ENCODE measurements at places on chromosomes 7 and 10.

DNA sequence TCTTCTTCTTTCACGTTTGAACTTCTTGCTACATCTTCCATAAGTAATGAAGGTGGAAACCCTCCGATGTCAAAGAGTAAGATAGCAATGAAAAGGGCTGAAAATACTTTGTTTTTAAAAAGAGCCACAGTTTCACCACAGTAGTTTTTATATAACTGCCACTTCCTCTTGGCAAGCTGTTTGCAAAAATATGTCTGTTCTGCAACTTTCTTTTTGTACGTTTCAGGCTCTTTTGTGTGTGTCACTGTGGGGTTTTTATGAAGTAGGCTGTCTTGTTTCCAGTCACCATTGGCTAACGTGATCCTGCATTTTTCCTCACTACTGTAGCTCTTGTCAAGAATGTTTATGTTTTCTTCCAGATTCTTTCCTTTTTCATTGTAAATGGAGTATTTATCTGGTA lies 55.6 kb downstream of the SLC16A9 start:
- DNase-seq, result no peak

DNA sequence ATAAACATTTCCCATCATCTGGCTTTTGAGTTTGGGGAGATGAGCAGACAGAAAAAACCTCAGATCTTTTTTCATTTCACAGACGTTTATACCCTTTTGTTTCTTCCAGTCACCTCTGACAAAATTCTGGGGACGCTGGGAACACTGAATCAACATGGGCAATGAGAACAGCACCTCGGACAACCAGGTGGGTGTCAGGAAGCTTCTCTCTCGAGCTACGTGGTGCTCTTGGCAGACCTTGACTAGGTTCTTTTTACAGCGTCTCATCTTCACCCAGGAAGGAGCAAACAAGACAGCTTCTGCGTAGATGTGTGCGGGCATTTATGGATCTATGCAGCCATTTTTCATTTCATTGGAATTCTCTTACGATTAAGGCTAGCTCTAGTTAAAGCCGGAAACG lies 32.9 kb downstream of the TACC2 start:
- no peak for DNase-seq

DNA sequence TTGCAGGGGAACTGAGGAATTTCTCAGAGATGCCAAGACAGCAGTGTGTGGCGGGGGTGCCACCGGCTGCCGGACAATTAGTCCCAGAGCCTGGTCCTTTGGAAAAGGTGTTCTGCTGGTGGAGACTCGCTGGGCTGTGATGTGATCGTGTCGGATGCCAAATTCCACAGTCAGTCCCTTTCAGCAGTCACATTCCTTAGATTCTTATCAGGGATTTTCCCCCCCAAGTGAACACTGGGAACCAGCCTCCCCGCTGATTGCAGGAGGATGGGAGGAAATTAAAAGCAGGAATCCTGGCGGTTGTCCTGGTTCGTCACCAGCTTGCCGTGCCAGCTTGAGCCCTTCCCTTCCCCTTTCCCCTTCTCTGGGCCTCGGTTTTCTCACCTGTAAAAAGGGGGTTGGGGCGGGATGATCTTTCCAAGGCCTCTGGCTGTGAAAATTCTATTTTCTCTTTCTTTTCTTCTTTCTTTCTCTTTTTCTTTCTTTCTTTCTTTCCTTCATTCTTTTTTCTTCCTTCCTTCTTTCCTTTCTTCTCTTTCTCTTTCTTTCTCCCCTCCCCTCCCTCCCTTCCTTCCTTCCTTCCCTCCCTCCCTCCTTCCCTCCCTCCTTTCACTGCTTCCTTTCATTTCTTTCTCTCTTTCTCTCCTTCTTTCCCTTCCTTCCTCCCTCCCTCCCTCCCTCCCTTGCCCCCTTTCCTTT lies 39.6 kb downstream of the COL26A1 start:
- DNase-seq, result no peak

GRCh38 chr7:85119934-85120333 lies 66.9 kb downstream of the SEMA3D start:
- no peak for DNase-seq

DNA sequence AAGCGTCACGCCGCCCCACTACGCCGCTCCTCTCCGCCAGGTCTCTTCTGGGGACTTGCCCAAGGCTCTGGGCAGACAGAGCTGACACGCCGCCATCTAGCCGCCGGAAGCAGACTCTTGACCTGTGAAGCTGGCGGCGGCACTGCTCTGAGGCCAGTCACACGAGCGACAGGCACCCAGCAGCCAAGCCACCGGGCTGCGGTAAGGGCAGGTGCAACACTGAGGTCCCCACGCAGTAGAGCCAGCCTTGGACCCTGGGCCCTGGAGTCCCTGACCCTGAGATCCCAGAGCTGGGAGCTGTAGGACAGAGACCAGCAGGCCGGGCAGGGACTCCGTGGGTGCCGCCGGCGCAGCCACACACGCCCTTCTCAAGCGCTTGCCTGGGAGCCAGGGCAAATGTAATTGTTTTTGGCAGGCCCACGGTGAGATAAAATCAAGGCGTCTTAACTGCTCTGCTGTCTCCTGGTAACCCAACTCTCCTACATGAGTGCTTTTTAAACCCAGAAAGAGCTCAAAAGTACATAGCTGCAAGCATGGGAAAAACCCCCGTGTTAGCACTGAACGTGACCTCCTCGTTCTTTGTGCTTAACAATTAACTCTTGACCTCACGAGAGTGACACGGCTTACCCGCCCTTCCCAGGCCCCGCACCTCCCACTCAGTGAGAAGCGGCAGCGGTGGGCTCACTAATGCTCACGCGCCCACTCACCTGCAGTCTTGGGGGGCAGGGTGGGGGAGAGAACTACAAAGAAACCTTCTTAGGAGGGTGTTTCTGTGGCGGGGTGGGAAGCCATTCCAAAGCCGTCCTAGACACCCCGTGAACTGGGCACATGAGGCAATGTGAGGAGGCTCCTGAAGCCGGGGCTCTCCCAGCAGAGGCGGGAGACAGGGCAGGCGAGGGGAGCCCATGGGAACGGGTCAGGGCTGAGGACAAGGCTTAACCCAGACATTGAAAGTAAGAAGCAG lies 8.5 kb downstream of the GPER1 start:
- no peak for DNase-seq

GRCh38 chr7:84297616-84298015 lies 103.0 kb upstream of the SEMA3A start:
- DNase-seq, result no peak

DNA sequence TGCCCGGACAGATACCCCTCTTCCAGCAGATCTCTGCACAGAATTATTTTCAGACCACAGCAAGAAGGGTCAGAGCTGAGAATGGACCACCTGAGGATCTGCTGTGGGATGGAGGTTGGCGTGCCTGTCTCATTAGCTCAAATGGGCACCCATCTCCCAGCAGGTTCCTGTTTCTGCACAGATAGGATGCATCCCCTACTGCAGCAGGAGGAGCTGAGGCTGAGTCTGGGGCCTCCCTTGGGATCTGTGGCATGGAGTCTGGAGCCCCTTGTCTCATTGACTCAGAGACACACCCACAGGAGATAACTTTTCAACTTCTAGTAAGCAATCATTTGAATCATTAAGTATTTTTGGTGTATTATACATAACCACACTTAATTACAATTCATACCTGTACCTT lies 212.7 kb downstream of the ADK start:
- no peak for DNase-seq

GRCh38 chr7:55132890-55133551 lies 114.2 kb downstream of the EGFR start:
- no peak for DNase-seq

- no peak for DNase-seq
Observed at GRCh38 chr10:491667-492424, 197.6 kb downstream of the DIP2C start.

DNA sequence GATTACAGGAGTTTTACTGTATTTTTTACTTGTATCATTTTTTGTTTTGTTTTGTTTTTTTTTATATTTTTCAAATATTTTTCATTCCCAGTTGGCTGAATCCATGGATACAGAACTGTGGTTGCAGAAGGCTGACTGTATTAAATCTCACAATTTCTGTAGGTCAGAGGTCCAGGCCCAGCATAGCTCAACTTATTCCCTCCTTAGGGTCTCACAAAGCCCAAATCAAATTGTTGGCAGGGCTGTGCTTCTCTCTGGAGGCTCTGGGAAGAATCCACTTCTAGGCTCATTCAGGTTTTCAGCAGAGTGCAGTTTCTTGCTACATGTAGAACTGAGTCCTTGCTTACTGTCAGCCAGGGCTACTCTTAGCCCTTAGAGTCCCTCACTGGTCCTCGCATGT lies 22.6 kb downstream of the TSPAN14 start:
- DNase-seq, result no peak

DNA sequence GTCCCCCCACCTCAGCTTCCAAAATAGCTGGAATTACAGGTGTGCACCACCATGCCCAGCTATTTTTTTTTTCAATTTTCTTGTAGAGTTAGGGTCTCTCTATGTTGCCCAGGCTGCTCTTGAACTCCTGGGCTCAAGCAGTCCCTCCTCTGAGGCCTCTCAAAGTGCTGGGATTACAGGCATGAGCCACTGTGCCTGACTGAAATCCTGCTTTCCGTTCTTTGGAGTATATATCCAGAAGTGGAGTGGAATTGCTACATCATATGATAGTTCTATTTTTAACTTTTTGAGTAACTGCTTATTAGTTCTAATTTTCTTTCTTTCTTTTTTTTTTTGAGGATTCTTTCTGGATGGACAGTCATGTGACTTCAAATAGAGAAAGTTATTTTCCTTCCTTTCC lies 62.9 kb upstream of the ZMIZ2 start:
- no peak for DNase-seq

- DNase-seq, result peak; percentile 86
Observed at GRCh38 chr7:105816954-105817615, 59.3 kb downstream of the ATXN7L1 start.

GRCh38 chr10:98039690-98040381 lies 9.4 kb upstream of the CRTAC1 start:
- DNase-seq, result no peak

GRCh38 chr7:158325530-158326381 lies 261.9 kb downstream of the PTPRN2 start:
- DNase-seq, result peak; percentile 14

- DNase-seq, result peak; percentile 18
Observed at GRCh38 chr7:131604841-131605279, 48.4 kb upstream of the PODXL start.

DNA sequence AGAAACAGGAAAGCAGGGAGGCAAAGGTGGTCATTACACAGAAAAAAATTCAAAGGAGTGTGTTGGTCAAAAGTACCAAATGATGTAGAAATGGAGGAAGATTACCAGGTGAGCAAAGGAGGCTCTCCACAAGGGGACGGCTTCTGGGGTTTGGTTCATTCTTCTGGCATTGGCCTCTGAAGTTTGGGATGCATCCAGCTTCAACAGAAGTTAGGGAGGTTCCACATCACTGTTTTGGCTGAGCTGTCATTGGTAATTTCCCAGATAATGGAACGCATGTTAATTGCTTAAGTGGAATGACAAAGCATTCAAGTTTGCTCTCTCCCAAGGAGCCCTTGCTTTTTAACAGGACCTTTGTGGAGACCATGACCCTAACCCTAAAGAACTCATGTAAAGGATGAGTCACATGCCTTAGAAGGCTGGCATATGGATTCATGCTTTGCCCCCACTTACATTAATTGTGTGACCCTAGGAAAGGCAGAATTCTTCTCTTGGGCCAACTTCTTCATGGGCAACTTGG lies 398.6 kb downstream of the GPAM start:
- no peak for DNase-seq
